Nucleus accumbens (tissue), 56 donors: ENCODE measurements at places on chromosomes 5 and 9.
A peak's percentile ranks its signal among the peaks of the same experiment; 100 is the strongest.

DNA sequence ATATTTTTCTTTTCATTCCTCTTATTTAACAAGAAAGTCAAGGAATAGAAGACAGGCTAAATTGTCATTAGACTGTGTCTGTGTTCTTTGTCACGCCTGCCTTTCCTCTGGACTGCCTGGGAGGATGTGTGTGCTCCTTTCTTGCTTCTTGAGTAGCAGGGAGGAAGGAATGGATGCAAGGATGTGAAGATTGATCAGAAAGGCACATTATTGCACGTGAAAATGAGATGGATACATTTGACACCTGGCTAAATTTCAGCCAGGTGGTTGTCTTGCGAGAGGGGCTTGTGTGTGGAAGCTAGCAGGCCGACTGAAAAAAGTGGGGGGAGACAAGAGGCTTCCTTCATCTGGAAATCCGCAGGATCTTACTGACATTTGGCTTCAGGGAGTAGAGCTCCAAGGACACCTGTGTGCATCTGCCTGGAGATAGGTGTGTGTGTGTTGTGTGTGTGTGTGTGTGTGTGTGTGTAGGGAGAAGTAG is 200.1 kb downstream of the MEF2C start:
- DNase-seq, result no peak

DNA sequence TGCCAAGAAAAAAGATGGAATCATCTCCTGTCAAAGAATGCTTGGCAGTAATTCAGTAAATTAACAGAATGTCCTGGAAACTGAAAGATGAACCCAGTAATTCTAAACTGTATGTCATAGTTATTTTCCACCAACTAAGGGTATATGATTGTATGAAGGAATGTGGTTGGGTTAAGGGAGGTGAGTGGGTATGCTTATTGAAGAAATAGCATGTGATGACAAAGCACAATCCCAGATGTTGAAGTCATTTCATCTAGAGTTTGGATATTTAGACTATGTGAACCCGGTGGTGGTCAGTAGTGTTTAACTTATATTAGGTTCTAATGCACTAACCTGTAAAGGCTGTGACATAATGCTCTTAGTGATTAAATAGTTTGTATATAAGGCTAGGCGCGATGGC is 87.3 kb downstream of the CDKN2A start:
- DNase-seq, result no peak

- DNase-seq, result no peak
These were observed 19.1 kb downstream of the EEIG1 start for GRCh38 chr9:127961613-127962155.

GRCh38 chr9:134307674-134308638 is 18.3 kb upstream of the RXRA start:
- DNase-seq, result no peak

DNA sequence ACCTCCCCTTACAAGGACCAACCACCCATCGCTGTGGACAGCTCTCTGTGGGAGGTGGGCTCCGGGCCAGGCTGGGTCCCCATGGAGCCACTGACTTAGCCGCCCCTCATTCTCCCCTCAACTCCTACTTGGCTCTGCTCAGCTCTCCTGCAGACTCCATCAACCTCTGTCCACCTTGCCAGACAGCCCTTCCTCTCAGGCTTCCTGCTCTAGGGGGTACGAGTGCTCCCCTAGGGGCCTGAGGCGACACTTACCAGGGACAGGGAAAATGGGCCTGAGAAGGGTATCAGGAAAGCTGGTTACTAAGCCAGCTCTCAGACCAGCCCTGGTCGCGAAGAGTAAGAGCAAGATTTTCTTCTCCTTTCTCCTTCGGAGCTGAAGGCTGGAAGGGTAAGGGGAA is 43.9 kb downstream of the SHB start:
- no peak for DNase-seq

DNA sequence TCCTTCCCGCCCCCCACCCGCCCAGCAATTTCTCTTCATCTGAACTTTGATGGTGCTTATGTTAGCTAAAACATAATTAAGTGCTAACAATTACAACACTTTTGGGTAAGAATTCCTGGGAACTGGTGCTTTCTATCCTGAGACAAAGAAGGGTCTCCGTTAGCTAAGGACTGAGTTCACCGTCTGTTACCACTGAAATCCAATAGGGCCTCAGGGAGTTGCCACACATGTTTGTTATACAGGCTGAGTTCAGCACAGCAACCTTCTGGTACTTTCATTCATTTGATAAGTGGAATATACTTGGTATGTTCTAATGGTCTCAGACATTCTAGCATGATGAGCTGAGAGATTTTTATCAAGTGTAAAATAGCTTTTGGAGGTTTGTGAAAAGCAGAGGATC is 437.9 kb downstream of the EFNA5 start:
- no peak for DNase-seq

DNA sequence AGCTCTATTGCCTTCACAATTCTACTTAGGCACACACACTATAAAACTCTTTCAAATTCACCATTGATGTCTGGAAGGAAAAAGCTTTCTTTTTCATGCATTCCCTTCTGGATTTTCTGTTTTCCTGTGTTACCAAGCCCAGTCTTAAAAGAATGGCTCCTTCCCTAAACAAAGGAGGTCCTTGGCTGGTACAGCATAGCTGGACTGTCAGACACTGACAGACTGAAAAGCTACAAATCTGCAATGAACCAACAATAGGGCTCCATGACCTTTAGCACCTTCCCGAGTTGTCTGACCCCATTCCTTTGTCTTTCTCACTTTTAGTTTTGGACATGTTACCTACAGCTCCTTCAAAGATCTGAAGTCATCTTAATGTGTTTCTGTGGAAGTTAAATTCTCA is 382.5 kb downstream of the TMEM161B start:
- DNase-seq, result no peak

DNA sequence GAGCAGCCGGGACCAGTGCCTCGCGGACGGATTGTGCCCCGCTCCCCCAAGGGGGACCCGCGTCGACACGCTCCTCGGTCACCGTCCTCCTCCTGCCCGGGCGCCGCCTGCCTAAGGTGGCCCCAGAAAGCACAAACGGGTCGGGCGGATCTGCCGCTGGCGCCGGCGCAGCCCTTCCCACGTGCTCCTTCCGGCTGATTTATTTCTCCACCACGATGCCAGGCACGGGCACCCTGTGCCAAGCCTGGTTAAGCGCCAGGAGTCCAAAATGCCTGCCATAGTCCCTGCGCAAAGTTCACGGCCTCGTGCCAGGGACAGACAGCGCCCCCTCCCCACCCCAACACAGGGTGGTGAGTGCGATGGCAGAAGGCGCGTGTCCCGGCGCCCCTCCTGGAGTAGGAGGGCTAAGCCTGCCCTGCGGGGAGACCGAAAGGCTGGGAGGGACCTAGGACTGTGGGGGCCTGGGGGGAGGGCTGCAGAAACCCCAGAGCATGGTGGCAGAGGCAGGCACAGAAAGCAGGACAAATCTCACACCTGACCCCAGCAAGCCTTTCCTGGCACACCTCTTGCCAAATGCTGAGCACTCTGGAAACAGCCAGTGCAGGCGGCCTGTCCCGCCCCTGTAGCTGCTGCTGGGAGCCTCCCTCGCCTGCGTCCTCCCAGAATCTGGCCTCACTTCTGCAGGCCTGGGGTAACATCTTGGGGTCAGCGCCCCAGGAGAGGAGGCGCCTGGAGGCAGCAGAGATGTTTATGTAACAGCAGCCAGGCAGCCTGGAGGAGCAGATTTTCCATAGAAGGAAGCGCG is 1.1 kb upstream of the NOTCH1 start:
- peak; percentile 56 for DNase-seq

- DNase-seq, result no peak
These were observed 1180.4 kb downstream of the CDH9 start for GRCh38 chr5:25858019-25858418.

- DNase-seq, result no peak
These were observed 237.5 kb downstream of the CHSY3 start for GRCh38 chr5:130141659-130142320.

GRCh38 chr5:36279054-36279698 is 22.5 kb downstream of the RANBP3L start:
- no peak for DNase-seq

DNA sequence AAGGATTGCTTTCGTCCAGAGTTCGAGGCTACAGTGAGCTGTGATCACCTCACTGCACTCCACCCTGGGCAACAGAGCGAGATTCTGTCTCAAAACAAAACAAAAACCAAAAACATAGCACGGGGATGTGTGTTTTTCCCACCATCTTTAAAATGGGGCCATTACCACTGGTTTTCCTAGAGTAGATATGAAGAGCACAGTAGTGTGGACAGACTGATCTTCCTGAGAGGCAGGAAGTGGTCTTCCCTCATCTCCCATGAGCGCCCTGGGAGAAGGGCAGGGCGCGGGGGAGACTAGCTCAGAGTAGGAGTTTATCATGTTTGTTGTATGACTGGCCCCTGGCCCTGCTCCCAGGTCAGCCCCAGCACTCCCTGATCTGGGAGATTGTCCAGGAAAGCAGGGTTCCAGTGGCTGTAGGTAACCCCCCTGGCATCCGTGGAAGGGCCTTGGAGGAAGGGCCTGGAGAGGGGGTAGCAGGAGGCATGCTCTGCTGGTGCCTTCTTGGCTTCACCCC is 2.3 kb downstream of the SUSD3 start:
- DNase-seq, result no peak

GRCh38 chr5:158722940-158723339 is 376.8 kb downstream of the EBF1 start:
- DNase-seq, result no peak

DNA sequence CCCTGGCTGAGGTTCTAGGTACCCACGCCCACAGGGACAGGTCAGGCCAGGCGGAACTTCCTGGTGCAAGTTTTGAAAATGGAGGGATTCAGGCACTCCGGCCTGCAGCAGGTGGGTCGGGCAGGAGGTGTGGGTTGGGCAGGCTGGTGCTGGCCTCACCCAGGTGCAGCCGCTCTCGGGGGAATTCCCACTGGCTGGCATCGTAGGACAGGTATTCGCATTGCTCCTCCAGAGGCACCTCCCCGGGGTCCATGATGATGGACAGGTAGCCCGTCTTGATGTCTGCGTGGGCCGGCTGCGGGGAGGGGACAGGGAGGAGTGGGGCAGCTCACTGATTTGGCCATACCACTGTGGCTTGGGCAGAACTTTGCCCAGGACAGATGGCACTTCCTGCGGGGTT is 28.7 kb upstream of the SCGB3A1 start:
- no peak for DNase-seq

DNA sequence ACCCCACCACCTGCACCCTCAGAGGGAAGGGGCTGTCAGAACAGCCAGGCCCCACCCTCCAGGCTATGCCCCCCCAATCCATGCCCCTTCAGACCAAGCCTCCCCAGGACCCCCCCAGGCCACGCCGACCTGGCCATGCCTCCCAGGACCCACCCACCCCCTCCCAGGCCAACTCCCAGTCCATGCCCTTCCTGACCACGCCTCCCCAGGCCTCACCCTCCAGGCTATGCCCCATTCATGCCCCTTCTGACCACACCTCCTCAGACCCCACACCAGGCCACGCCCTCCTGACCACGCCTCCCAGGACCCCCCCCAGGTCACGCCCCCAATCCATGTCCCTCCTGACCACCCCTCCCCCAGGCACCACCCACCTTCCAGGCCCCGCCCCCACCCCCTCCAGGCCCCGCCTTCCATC is 27.6 kb downstream of the TPPP start:
- DNase-seq, result no peak

DNA sequence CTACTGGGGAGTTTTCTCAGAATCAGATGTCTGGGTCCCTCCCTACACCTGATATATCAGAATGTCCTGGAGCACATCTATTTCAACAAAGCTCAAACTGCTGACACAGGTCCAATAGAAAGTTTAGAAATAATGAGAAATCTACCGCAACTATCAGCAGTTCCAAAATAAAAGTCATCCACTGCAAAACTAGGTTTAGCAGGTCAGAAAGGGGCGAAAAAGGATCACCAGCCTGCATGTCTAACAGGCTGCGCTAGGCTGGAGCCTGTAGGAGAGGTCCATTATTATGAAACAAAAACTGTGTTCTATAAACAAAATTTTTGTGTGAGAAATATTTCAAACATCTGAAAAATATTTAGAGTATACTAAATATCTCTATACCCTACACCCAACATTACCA is 84.1 kb upstream of the RNF38 start:
- DNase-seq, result no peak

GRCh38 chr9:138022756-138023393 is 145.3 kb downstream of the CACNA1B start:
- no peak for DNase-seq

DNA sequence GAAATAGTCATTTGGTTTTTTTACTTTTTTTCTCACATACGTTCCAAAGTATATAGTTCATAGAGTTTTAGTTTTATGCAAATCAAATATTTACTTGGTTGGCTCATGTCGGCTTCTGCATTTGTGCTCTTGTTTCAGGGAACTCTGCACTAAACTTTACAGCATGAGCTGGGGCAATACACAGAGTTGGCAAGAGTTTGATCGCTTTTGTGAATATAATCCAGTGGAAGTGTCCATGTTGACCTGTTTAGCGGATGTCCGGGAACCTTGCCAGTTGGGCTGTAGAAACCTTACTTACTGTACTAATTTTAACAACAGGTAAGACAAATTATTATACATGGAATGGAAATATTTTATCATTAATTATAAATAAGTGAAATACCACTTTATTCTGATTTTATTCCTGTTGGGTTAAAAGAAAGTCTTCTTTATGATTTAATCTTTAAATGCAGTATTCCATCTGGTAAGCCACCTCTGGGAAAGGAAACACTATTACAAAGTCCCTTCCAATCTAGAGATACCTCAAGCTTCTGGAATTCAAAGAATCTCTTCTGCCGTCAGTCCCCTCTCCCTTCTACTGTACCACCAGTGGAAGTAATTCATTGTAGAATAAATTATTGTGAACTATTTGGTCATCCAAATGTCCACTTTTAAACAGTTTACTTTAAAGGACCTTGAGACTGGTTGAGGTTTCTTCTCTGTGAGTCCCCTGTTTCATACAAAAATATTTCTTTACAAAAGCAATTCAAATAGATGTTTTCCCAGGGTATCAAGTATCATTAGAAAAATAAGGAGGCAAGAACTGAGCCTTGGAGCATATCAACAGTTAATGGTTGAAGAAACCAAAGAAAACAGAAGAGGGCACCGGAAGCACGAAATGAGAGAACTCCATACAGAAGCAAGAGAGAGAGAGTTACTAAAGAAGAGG is 45.2 kb upstream of the GLIPR2 start:
- DNase-seq, result no peak

DNA sequence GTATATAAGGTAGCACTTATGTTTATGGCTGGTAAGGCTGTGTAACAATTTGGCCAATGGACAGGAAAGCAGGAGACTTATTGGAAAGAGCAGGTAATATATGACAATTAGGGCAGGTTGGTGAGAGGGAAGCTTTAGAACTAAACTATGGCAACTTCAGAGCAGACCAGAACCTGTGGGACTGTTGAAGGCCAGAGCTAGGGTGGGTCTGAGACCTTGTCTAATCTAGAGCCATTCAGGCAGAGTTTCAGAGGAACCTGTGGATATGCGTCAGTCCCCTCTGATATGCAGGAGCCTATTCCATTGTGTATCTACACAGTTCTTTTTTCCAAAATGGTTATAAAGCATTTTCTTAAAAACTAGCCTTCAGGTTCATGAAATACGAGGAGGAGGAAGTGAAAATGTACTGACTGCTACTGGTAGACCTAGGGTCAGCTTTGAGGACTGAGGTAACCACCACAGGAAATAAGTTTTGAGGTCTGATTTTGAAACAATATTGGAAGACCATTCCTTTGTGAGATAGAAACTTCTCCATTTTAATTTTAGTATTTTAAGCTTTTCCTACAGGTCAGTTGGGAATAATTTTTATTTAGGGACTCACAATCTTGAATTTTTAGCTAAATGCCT is 37.6 kb downstream of the ELL2 start:
- no peak for DNase-seq
